ENCODE measurements at places on chromosomes 5 and 9.

GRCh38 chr5:102858808-102859207 lies 103.7 kb downstream of the PAM start:
- no peak for DNase-seq

- DNase-seq, result no peak
Measured at GRCh38 chr5:133818031-133818431, 150.4 kb downstream of the C5orf15 start.

- no peak for DNase-seq
Measured at GRCh38 chr5:67038817-67039603, 157.6 kb downstream of the CD180 start.

- DNase-seq, result no peak
Measured at GRCh38 chr9:127909839-127910273, 7.0 kb downstream of the ST6GALNAC4 start.

DNA sequence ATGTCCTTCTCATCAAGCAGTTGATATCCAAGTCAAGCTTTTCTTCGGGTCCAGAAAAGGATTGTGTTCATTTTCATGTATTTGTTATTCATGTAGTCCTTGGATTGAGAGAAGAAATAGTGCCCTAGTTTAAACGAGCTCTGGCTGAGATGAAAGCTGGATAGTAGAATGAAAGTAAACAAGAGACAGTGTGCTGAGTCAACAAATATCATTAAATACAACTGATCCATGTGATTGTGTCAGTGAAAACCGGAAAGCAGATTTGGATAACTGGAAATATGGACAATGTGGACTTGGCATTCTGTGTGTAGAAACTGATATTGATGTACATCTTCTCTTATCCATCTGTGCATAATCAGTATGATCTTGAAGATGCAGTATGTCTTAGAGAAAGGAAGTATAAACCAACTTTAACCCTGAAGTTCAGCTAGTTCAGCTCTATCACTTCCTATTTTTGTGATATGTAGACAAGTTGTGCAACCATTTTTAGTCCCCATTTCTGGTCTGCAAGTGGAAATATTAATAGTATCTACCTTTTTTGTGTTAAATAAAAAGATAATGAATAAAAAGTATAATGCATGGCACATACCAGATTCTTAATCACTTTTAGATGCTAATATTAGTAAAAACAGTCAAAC lies 4.4 kb downstream of the MUSK start:
- DNase-seq, result no peak

DNA sequence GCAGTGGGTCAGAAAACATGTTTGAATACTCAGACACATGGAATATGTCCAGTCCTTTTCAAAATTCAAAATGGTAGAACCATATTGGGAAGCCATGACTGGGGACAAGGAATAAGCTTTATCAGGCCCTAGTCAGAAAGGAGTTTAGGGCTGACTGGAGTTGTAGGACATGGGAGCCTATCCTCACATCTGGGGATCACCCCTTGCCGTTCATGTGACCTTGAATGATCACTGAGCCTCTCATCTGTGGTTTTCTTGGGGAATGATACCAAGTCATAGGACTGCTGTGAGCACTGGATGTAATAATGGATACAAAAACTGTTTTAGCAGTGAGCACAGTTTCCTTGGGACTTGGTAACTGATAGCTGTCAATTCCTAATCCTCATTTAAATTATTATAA lies 84.7 kb downstream of the IQGAP2 start:
- no peak for DNase-seq

DNA sequence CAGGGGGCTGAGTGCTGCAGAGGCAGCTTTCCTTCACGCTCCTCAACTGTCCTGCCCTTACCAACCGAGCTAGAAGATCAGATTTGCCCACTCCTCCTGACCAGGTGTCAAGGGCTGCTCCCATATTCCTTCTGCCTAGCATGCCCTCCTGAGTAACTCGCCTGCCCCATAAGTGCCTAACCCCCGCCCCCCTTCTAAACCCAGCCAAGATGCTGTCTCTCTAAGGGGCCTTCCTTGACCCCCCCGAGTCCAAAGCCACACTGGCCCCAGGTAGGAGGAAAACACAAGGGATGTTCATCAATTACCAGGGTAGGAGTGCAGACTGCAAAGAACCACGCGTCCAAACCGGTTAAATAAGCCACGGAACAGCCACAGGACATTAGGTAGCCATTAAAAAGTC lies 4.8 kb downstream of the CCDC69 start:
- DNase-seq, result no peak

- no peak for DNase-seq
Measured at GRCh38 chr5:122183098-122183787, 53.9 kb downstream of the ZNF474 start.

DNA sequence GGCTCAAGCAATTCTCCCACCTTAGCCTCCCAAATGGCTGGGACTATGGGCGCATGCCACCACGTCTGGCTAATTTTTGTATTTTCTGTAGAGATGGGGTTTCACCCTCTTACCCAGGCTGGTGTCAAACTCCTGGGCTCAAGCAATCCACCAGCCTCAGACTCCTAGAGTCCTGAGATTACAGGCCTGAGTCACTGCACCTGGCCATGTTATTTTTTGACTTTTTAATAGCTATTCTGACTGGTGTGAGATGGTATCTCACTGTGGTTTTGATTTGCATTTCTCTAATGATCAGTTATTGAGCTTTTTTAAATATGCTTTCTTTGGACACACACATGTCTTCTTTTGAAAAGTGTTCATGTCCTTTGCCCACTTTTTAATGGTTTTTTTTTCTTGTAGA lies 38.2 kb downstream of the FBXW2 start:
- no peak for DNase-seq

DNA sequence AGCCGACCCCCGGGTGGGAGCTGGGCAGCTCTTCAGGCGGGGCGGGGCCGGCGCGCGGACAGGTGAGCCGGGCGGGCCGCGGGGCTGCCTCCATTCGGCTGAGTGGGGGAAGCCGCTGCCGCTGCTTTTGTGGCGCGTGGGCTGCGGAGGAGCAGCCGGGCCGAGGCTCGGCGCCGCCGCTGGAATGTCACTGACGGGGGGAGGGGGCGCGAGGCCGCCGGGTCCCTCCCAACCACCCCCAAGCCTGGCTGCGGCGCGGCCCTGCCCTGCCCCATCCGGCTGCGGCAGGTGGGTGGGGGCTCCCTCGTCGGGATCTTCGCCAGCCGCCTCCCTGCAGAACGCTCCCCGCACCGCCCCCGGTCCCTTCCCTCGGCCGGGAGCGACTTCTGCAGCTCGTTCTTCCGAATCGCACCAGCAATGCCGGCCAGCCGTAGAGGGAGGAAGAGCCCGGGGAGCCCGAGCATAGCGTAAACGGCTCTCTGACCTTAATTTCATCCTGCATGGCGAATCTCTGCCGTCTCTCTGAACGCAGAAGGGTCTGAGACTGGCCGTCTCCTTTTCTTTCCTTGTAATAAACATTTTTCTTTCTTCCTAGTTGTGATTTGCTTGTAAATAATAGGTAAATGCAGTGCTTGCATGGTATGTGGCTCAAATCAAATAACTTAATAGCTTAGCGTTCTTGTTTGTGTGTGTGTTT lies 505 bp downstream of the SPTAN1 start:
- DNase-seq, result no peak

DNA sequence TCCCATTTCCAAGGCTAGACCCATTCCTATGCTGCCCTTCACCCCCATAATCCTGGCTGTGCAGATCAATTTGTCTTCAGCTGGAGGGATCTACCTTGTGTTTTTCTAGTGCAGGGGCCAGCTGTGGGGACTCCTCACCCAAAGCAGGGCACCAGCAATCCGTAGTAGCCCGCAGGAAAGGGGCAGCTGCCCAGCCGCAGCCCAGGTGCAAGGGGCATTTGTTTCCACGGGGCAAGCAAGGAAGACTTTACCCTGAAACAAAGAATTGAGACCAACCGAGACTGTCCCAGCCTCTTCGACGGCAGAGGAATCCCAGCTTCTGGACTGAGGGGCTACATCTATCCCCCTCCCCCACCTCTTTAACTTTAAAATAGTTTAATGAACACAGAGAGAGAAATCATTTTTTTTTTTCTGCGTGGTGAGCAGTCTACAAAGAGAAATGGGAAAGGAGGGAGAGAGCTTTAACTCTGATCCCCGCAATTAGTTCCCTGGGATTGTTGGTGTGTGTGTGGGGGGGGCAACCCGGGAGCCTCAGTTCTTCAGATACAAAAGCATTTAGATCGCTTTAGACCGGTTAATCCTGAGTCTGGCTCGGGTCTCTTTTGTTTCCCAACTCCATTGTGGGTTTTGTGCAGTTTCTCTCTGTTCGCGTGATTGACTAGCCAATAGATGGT lies 10.6 kb upstream of the LHX2 start:
- DNase-seq, result no peak

DNA sequence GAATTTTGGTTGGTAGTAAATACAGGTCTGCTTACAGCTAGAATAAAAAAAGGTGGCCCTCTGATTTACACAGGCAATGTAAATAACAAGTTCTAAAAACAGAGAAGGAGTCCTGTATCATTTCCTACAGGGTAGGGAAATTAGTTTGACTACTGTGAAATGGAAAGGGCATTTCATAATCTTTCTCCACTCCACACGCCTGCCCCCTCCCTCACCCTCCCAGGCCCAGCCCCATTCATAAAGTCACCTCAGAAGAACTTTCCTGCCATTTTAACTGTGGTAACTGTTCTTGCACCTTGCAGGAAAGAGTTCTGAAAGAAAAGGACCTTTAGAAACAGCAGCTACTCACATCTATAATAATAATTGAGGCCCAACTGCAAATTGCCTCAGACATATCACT lies 69.7 kb downstream of the MEF2C start:
- no peak for DNase-seq

DNA sequence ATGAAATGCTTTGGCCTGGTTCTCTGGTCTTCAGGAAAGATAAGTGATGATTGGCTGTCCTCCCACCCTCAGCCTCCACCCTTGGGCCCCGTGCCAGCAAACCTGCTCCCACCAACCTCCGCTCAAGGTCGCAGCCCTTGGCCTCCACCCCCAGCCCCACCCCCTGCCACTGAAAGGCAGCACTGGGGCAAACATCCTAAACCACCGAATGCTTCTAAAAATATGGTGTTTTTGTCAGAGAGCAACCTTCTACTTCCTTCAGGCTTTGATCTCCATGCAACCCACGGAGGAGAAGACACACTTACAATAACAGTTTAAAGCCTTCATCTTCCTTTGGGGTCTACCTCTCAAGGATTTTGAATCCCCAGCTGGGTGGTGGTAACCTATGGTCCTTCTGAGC lies 24.0 kb upstream of the TCF7 start:
- no peak for DNase-seq

DNA sequence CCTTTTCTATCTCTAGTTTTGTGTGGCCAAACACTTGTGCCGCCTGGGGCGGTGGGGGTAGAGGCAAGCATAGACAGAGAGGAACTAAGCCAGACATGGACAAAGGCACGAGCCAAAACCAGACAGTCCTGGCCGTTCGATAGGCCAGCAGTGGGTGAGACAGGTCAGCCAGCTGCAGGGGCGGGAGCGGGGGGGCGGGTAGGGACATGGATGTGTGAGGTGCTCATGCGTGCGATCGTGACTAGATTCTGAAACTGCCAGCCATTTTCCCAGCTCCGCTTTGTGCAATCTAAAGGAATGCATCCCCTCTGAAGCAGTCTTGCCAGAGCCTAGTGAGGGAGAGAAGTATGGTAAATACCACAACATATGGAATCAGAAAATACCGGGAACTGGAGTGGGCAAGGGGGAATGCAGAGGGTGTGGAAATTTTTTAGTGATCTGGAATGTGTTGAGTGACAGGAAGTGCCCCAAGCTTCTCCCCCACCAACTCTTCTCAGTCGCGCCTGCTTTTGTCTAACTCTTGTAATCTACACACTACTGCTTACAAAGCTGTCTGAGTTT lies 111.9 kb downstream of the NR6A1 start:
- DNase-seq, result peak; percentile 44

DNA sequence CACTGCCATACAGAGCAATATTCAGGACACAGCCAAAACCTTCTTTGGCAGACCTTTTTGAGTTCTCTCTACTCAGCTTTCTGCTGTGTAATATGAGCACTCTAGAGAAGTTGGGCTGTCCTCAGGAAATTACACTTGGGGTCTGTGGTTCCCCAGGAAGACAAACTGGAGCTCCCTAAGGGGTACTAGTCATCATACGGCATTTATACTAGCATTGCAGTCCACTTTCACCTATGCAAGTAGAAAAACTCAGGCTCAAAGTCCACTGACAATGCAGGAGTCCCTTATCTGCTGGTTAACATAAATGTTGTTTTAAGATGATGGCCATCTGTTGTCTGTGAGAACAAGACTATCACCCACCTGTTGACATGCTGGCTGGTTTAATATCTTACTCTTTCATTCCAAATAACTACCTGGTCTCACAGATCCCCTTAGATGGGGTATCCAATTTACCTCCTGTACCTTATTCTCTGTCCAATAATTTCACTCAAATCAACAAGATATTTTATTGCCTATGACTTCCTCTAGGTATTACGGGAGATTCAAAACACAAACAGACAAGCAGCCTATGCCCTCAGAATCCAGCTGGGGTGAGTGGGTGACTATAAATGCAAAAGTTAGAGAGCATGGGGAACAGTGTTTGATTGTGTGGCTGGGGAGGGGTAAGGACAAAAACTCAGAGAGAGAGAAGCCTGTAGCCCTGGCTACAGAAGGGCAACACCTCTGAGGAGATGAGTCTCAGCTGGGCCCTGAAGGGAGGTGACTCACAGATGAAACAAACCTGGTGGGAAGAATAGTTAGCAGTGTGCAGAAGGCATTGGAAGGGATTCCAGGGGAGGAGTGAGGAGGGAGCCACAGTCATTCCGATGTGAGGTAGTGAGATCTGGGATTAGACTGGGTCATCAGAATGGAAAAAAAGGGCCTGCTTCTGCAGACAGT lies 10.2 kb downstream of the DOCK8 start:
- DNase-seq, result no peak

- no peak for DNase-seq
Measured at GRCh38 chr9:79577969-79578723, 6.4 kb downstream of the TLE4 start.

DNA sequence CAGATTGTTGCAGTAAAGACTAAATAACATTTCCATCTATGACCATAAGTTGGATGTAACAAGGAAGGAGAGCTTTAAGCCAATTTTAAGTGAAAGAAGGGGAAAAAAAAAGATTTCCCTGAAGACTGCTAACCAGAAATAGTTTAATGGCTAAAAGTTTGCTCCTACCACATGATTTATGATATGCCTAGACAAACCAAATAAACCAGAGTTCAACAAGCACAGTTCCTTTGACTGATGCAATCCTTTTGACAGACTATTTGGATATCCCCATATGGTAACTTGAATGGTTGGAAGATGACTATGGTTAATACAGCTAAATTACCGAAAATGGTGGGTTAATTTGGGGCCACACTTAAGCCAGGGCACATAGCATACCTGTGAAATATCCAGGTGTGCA lies 338.5 kb downstream of the CETN3 start:
- no peak for DNase-seq
